ENCODE measurements at places on chromosomes 6 and 20.
A peak's percentile ranks its signal among the peaks of the same experiment; 100 is the strongest.

GRCh38 chr6:143276436-143276835 lies 174.1 kb downstream of the ADAT2 start:
- DNase-seq, result no peak

GRCh38 chr20:25683050-25683449 lies 13.6 kb downstream of the ZNF337 start:
- no peak for DNase-seq

GRCh38 chr6:14086701-14087100 lies 30.9 kb upstream of the CD83 start:
- DNase-seq, result no peak

GRCh38 chr20:64039293-64040160 lies 3.5 kb downstream of the C20orf204 start:
- DNase-seq, result no peak

DNA sequence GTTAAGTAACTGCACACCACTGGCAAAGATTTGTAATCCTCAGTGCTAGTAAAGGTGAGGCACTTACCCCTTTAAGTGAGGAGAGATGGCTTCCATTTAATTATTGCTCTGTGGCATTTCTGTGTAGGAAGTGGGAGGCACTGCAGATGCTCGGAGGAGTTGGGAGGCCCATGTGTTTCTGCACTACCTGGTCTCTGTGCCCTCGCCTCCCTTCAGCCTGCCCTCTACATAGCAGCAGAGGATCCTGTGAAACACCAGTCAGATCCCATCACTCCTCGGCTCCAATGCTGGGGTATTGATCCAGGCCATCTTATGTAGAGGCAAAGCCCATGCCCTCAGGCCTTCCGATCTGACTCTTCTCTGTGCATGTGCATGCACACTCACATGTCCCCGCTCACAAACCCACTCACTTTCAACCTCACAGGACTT lies 67.0 kb downstream of the SLX4IP start:
- DNase-seq, result no peak

DNA sequence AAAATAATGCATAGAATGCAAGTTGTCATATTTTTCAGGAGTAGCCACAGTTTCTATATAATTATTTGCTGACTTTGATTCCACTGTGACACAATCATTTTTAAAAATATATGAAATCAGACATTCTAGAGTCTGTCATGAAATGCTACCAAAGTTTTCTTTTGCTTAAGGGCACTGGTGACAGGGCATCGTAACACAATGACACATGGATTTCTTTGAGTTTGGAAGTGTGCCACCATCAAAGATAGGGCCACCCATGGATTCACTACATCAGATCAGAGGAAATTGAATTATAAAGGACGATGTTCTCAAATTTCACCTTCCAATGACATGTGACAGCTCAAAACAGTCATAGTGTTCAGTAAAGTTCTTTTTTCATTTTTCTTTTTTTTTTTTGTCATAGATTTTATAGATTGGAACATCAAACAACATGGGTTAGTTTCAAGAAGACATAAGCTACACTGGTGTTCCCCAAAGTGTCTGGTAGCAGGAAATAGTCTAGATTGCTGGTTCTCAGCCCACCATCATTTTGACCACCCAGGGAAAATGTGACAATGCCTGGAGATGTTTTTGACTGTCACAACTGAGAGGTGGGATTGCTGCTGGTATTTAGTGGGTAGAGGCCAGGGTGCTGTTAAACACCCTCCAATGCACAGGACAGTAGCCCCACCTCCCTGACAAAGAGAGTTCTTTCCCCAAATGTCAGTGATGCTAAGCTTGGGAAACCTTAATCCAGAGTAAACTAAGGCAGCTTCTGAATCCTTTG lies 123.8 kb upstream of the DOK5 start:
- no peak for DNase-seq

DNA sequence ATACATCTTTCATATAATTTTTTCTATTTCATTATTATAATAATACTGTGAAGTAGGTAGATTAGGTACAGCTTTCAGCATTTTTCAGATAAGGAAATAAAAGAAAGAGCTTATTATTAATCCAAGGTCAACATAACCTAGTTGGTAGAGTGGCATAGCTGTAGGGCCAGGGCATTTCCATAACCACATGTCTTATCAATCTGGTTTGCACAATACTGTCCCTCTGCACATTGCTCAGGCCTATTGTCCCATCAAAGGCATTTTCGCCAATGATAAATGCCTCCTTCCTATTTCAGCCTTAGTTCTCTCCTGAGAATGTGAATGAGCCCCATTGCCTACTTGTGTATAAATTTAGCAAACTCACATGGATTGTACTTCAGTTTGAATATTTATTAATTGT lies 234.0 kb downstream of the FUT9 start:
- no peak for DNase-seq

DNA sequence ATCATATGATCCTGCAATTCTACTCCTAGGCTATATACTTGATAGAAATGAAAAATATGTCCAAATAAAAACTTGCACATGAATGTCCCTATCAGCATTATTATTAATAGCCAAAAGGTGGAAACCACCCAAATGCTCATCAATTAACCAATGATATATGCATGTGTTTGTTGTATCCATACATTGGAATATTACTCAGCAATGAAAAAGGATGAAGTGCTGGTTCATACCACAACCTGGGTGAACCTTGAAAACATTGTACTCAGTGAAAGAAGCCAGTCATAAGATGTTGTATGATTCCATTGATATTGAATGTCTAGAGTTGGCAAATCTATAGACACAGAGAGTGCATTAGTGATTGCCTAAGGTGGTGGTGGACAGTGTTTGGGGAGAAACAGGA lies 267.6 kb downstream of the PRKN start:
- DNase-seq, result no peak

DNA sequence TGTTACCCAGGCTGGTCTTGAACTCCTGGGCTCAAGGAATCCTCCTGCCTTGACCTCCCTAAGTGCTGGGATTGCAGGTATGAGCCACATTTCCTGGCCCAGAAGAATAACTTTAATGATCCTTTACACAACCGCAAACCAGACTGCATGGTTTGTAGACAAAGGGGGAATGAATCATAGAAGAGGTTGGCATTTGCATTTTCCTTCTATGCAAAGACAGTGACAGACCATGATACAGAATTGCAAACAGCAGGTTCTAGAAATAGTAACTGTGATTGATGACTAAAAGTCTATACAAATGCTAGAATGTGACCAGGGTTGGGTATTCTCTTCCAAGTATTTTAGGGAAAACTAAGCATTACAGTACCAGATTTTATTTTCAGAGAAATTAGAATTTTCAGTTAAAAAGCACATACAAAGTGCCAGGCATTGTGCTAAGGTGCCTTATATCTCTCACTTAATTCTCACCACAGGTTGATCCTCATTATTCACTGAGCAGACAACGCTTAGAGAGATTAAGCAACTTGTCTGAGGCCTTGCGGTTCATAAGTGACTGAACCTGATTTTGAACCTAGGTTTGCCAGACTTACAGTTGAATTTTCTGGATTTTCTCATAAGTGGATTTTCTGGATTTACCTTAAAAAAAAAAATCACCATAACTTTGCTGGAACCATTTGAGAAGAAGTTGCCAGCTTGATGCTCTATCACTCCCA lies 146.6 kb downstream of the ZFAND3 start:
- DNase-seq, result no peak

- no peak for DNase-seq
Measured at GRCh38 chr6:1611322-1611571, 1.5 kb downstream of the FOXC1 start.

GRCh38 chr6:32170294-32170693 lies 5.6 kb downstream of the AGPAT1 start:
- DNase-seq, result no peak

GRCh38 chr6:93139408-93140081 lies 279.8 kb downstream of the EPHA7 start:
- no peak for DNase-seq

- no peak for DNase-seq
Measured at GRCh38 chr6:18536591-18537055, 149.5 kb downstream of the RNF144B start.

DNA sequence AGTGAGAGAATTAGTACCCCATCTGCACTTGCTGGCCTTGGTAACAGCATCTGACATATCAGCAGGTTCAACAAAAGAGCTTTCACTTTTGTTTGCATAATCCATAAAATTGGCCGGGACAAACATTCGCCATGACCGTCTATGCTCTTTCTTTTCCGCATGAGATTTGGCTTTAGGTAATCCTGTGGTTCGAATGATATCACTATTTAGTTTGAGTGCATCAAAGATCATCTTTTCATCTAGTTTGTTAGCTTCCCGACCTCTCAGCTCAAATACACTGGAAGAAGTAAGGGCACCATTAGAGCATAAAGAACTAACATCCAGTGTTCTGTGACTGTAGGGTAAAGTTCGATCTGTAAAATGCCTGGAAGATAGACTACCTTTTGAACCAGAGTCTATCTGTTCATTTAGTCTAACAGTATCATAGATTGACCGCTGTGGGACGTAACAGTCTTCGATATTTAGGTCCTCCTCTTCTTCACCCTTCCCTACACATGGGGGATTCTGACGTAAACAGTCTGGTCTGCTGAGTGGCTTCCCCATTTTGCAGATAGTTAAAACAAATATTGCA lies 101.6 kb downstream of the DST start:
- no peak for DNase-seq

GRCh38 chr6:163539101-163539762 lies 124.7 kb downstream of the QKI start:
- no peak for DNase-seq

DNA sequence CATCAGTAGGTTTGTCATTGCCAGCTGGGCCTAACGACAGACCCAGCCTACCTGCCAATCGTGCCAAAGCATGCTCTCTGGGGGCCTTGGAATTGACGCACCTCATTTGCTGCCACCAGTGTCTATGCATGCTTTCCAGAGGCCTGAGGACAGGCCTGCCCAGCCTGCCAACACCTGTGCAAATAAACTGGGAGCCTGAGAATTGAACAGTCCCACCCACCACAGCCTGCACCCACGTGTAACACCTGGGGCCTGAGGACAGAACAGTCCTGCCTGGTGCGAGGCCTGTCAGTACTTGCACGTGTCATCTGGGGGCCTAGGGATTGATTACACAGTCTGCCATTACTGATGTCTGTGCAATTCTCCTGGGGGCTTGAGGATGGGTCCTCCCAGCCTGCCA lies 6.2 kb upstream of the RNF217 start:
- DNase-seq, result no peak

DNA sequence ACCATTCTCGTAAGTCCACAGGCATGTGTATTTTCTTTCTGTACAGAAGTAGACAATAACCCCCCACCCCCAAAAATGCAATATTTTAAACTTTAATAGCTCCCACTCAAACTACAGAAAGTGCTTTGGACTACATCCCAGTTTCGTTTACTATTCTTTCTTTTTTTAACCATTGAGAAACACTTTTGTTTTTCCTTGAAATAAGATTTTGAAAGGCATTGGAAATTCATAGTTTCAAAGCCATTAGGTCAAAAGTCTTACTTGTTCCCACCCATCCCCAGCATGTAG lies 140.0 kb downstream of the KIF16B start:
- DNase-seq, result peak; percentile 29

GRCh38 chr6:133980168-133980567 lies 27.1 kb downstream of the TBPL1 start:
- no peak for DNase-seq

- DNase-seq, result no peak
Measured at GRCh38 chr6:159373670-159374069, 204.5 kb downstream of the FNDC1 start.

GRCh38 chr6:126764104-126764503 lies 354.4 kb upstream of the RSPO3 start:
- no peak for DNase-seq

DNA sequence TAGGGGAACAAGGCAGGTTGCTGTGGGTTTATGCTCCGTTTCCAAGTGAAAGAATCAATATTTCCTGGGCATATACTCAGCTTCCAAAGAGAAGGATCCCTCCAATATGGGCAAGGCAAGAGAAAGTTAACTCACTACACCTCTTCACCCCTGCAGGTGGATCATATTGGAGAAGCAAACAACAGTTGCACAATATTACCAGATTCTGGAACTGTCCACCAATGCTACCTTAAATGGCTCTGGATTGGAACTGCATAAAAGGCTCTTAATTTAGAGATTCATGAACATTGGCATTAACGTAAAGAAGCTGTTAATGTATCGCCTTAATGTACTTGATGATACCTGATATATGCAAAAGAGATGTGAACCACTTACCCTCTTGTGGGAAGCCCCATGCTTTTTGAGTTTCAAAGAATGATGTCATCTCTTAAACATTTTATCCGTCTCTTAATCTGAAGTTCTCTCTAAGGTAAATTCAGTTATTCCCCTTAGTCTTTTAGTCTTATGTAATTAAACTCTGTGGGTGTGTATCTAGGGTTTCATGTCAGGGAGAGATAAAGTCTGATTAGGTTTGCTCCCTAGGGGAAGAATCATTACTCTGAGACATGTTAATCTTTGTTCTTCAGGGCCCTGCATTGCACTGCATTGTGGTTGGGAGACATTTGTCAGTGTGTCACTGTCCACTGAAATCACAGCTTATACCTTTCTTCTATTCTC lies 99.5 kb downstream of the PHACTR1 start:
- DNase-seq, result no peak

- no peak for DNase-seq
Measured at GRCh38 chr6:148407372-148407771, 64.7 kb downstream of the SASH1 start.

- DNase-seq, result no peak
Measured at GRCh38 chr6:84762220-84763002, 2.0 kb downstream of the TBX18 start.

GRCh38 chr20:5480824-5481600 lies 164.3 kb upstream of the PROKR2 start:
- DNase-seq, result no peak

DNA sequence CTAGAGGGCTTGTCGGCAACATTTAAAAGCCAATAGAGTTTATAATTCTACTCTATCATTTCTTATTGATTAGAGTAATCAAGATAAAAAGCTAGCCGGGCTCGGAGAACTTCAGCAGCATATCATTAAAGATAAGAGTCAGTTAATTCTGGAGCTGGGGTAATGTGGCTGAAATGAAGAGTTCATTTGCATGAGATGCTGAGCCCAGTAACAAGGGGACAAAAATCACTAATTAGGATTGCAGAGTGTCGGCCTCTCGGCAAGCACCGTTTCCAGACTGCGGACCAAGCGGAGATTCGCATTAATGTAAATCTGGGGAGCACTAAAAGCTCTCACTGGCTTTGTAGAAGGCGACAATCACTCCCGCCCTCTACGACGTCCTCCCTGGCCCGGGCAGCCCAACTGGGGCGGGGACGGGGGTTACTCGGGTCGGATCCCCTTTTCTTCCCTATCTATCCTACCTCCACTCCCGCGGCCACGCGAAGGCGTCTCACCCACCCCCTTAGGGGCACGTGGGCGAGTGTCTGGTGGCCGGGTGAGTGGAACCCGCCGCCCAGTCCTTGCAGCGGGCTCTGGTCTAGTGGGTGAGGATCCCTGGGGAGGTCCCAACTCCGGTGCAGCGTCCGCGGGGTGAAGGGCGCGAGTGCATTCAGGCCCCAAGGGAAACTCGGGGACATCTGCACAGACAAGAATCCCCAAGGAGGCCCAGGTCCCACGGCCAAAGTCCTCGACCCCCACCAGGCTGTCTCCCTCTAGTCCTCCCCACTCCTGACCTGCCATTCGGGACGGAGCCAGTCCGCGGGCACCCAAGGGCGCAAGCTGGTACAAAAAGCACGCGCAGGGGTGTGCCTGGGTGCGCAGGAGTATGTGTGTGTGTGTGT lies 42.2 kb upstream of the OSTM1 start:
- DNase-seq, result no peak

Measured in right renal pelvis (tissue), 4 donors.